ENCODE measurements at places on chromosomes 3 and 15. TPM values are rescaled to one million over a fixed set of nuclear protein-coding genes. Genes with fewer than 3 reads are reported as not detected.

GCSAM gene
- not detected for total RNA-seq

IQCH gene
- total RNA-seq = 0.40 TPM

DPPA4 gene
- not detected for total RNA-seq

LMAN1L gene
- total RNA-seq = not detected

GPR176 gene
- 14.4 TPM for total RNA-seq

PRSS50 gene
- total RNA-seq = not detected

STRIT1 gene
- total RNA-seq = not detected

ATP2C1 gene
- 67.6 TPM for total RNA-seq

ARHGAP11A gene
- total RNA-seq = 8.1 TPM

ACKR2 gene
- total RNA-seq = 4.8 TPM

KNG1 gene
- not detected for total RNA-seq

ZKSCAN7 gene
- total RNA-seq = 1.2 TPM

KLHL40 gene
- not detected for total RNA-seq

PRICKLE2 gene
- total RNA-seq = 1.6 TPM

DUOX1 gene
- not detected for total RNA-seq

TRIM59 gene
- total RNA-seq = 9.9 TPM

NR2E3 gene
- 0.20 TPM for total RNA-seq

HHLA2 gene
- not detected for total RNA-seq

LYZL4 gene
- total RNA-seq = not detected

CLDN16 gene
- total RNA-seq = not detected

CAMKV gene
- total RNA-seq = under 0.01 TPM

NR1I2 gene
- total RNA-seq = not detected

VEPH1 gene
- 20.9 TPM for total RNA-seq

ZMYND10 gene
- total RNA-seq = 0.20 TPM

INSYN1 gene
- under 0.01 TPM for total RNA-seq

HIGD2B gene
- under 0.01 TPM for total RNA-seq

SCN5A gene
- 5.9 TPM for total RNA-seq

CCDC12 gene
- total RNA-seq = 19.8 TPM

Measured in lung microvascular endothelial cell (primary cell).